ENCODE measurements at places on chromosomes 2 and 18.

DNA sequence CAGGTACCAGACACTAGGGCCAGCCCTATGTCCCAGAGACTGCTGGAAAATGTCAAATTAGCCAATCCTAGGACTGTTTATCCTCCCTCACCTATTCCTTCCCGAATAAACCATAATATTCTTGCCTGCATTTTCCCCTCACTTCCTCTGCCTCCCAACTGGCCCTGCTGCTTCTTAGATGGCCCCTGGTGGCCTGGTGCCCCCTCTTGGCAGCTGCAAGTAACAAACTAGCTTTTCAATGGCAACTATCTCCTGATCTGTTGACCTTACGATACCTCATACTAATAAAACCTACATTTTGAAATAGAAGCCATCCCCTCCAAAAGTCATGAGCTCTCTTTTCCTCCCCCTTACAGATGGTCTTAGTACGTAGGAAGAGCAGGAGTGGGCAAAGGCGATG lies 132.0 kb downstream of the ALPK2 start:
- no peak for DNase-seq

DNA sequence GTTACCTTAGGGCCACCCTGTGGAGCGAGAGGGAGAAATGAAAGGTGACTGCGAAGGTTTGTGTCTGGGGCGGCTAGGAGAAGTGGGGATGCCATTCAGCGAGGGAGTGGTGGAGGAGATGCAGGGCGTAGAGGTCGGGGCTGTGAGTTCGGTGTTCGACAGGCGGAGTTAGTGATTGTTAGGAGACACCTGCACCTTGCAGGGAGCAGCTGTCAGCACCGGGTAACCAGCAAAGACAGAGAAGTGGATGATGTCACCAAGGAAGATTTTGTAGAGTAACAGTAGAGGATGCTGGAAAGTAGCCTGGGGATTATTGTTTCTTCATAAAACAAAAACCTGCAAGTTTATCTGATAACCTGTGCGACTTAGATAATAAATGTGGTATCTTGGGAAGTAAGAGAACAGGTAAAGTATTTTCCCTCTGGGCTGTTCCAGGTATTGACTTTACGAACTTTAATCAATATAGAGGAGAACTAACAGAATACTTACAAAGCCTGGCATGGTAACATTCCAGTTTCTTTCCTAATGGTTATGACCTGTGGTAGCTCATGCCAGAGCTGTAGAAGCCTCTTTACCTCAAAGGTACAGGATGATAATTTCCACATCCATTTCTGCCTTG lies 63.8 kb downstream of the SPTBN1 start:
- no peak for DNase-seq

DNA sequence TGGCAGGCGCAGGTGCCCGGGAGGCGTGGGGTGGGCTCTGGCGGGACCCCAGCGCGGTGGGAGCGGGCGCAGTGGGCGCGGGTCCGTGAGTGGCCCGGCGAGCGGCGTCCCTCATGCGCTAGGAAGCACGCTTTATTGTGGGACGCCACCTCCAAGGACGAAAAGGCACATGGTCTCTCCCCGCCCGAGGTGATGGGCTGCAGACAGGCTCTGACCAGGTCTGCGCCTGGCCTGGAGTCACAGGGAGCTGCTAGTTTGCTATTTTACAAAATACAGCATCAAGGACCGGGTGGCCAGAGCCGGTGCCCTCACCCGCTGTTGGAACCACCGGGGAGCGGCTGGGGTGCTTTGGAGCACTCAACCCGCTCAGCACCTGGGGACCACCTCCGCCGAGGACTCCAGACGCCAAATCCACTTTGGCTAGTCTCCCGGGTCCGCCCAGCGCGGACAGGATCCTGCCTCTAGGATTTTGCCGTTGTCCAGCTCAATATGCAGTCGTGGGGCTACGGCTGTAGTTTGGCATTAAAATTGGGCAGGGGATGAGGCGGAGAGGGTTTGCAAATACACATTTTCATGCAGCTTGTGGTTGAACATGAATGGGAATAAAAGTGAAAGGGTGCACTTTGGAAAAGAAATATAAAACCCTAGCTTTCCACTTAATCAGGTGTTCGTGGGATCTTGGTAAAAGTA lies 65.4 kb downstream of the LRRFIP1 start:
- DNase-seq = no peak

- no peak for DNase-seq
These were observed 39.0 kb downstream of the VAPA start for GRCh38 chr18:9952633-9953416.

DNA sequence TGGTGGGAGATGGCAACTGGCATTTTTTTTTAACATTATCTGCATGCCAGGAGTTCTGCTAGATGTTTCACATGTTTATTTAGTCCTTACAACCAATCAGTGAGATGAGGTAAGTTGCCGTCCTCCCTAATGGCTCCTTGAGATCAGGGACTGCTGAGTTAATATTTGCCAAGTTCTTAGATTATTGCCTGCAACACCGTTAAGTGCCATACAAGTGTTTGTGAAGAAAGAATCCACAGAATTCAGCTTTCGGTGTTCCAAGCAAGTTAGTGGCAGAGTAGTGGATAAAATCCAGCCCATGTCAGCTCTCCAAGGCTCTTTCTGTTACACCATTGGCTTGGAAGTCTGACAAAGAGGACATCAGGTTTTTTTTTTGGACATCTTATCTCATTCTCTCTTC lies 95.9 kb downstream of the C1QL2 start:
- no peak for DNase-seq

- no peak for DNase-seq
These were observed 41.5 kb downstream of the RNF144A start for GRCh38 chr2:6958616-6959235.

DNA sequence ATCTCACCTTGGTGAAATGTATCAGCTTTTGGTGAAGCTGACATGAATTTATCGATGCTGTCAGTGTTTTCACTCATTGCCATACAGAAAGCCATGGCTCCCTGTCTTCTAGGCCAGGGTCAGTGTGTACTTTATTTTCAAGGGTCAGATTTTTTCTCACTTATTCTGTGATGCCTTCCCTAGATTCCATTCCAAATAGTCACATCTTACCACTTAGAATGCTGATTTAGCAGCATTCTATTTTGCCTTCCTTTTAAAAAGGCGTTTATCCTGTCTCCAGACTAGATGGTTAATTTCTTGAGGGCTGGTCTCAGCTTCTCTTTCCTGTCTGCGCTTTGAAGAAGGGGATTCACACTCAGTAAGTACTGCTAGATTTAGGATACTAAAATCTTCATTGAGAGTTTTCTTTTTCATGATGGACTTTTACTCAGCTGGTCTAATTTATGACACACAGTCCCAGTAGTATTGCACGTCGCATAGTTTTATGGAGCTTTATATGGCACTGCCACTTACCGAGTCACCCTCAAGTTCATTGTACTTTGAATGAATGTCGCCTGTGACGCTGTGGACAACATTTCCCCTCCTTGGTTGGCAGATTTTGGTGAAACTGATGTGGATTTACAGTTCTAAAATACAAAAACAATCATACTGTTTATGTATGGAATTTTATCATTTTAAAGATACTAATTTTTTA lies 194.0 kb downstream of the ZNF407 start:
- no peak for DNase-seq

GRCh38 chr2:236505648-236506047 lies 64.0 kb upstream of the ACKR3 start:
- DNase-seq = no peak

All from NCI-H1694 (cell line).